ENCODE measurements at places on chromosomes 5 and 9.

- DNase-seq: no peak
Observed at GRCh38 chr5:133565993-133566392, 46.3 kb downstream of the FSTL4 start.

- DNase-seq: no peak
Observed at GRCh38 chr9:94864196-94864595, 137.7 kb downstream of the AOPEP start.

DNA sequence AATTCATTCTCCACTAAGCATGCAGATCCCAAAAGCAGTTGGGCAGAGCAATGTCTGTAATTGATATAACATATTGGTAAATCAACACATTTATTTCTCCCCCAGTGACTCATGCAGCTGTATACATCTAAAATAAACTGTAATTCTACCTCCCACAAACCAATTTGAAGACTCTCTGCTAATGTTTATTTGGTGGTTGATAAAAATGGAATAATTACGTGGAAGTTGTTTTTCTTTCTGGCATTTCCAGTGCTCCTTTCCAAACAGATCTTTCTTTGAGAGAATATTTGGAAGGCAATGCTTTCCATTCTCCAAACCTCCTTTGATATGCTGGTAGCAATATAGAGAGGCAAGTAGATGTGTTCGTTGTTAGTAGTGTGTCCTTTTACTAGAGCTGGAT lies 194.7 kb downstream of the CHSY3 start:
- DNase-seq: no peak

DNA sequence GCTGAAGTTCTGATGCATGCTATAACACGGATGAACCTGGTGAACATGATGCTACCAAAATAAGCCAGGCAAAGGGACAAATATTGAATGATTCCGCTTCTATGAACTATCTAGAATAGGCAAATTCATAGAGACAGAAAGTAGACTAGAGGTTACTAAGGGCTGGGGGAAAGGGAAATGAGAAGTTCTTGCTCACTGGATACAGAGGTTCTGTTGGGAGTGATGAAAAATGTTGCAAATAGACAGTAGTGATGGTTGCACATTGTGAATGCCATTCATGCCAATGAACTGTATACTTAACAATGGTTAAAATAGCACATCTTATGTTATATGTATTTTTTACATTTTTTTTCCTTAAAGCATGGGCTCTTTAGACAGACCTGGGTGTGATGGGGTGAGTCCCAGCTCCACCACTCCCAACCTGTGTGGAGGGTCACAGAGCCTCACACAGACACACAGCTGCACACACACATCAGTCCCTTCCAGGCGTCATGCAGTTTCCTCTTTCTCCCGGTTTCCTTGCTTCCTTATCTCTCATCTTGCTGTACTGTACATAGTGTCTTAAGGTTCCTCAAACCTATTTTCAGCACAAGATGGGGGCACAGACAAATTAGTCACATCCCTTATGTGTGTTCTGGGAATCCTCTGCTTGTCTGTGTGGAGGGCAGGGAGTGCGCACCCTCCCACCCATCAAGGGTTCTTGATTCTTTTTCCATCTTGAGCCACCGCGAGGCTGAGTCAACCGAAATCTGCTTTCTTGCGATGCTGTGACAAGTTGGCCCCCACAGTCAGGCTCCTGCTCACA lies 192.9 kb downstream of the CRB2 start:
- DNase-seq: no peak

DNA sequence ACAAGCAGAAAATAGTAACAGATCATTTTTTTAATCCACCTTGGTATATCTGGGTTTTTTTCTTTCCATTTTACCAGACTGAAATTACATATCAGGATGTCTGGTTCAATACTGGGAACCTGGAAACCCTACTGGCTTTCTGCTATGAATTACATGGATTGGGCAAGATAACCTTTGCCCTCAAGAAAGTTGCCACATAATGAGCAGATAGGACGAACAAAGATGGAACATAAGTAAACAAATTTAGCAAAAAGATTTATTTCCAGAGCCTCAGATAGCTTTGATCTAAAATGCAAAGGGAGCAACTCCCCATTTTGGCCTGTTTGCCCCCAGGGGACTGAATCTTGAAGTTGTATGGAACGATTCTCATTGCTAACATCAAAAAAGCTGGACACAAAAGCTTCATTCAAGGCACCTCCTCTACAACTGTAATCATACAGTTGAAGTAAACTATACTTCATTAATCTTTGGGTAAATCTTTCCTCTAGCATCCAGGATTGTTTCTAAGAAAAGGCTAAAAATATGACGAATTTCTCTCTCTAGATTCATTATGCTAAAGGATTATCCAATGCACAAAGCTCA lies 131.6 kb upstream of the PTGER4 start:
- no peak for DNase-seq

GRCh38 chr5:172223901-172224873 lies 30.2 kb downstream of the EFCAB9 start:
- DNase-seq: no peak

GRCh38 chr5:132372127-132372526 lies 2.6 kb downstream of the SLC22A5 start:
- DNase-seq: no peak

DNA sequence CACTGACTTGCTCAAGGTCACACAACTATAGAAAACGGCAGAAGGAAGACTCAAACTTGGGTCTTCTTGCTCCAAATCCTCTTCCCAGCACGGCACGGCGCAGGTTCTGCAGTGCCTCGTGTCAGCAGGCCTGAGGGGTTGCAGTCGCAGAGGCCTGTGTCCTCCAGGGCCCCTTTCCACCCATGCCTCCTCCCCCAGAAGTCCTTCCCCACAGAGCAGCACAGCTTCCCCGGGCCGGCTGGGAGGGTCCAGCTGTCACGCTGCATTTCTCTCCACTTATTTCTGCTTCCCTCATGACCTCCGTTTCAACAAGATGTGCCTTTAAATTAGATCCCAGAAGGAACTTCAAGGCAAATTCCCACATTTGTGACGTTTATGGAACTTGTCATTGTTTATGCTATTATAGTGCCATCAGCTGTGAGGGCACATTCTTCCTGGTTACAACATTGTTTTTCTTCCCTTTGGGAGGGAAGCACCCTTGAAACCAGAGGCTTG lies 148.4 kb downstream of the C5orf15 start:
- no peak for DNase-seq

GRCh38 chr5:79263290-79263689 lies 27.4 kb downstream of the JMY start:
- DNase-seq: no peak

DNA sequence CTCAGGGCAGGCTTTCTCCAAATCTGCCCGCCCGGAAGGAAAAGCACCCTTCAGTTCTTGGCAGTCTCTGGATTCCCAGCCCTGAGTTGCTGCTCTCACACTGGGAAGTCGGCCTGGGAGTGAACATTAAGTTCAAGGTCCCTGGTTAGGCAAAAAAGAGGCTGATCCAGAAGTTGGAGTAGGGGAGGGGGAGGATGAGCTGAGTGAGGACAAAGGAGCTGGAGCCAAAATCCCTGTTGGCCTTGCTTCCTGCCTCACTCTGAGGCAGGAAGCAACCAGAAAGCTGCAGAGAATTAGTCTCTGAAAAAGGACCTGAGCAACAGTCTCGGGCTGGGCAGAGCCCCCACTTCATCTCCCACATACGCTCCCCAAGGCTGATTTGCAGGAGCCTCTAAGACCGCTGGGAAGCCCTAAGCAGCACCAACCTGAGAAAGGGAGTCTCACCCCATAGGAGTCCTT lies 15.0 kb upstream of the RPS14 start:
- no peak for DNase-seq

DNA sequence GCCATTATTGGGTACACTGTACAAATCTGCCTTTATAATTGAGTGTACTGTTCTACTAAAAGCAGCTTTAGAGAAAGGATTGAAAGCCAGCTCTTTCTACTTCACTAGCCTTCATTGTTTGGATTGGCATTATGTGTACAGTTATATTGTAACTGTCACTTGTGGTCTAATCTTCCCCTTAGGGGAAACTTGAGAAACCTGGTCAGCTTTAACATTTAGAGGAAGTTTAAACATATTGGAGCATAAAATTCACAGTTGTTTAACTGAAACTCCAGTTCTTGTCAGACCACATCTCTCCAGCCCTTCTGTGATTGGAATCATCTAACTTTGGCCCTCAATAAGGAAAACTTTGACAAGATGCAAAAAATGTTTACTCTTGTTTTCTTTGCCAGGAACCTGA lies 24.6 kb downstream of the PIK3R1 start:
- no peak for DNase-seq

DNA sequence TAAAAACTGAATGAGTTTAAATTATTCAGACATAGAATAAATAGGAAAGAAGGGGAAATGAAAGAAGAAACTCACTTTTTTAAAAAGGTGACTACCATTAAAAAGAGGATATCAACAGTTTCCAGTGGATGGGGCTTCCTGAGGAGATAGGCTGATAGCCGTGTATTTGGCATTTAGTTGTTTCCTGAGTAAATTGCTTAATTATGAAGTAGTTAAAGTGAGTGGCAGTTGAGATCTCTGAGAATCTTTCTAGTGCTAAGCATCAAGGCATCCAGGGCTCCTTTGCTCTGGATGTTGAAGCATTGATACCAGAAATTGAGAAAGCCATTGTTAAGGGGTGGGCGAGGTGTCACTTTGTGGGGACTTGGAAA lies 2.7 kb downstream of the TNFAIP8 start:
- no peak for DNase-seq

DNA sequence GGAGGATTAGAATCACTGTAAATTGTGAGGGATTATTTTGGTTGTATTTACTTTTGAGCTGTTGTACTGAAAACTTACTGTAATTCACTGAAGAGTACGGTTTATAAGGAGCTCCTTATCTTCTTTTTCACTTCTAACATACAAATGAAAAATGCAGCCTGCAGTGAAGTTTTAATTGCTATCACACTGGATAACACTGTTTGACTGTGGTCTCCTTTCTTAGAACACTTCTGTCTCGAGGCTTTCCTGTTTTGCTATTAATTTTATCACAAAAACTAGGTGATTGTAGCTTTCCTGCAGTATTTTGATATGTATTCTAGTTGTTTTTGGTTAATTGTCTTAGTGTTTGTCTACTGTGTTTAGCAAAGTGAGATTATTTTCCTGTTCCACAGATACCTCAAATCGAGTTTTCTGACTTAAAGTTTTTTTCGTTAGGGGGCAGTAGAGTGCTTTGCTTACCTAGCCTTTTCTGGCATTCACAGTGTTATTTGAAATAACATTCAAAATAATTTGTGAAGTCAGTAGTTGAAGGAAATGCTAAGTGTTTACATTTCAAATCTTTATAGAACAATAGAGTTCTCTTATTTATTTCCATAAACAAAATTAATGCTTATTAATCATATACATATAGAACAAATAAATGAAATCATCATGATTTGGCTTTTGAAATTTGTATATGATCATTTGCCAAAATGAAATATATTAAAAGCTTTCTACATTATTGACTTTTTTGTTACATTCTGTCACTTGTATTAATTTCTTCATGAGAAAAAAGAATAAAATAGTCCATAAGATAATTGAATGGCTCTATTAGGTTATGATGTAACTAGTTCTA lies 52.9 kb downstream of the COMMD10 start:
- DNase-seq: peak; percentile 68

DNA sequence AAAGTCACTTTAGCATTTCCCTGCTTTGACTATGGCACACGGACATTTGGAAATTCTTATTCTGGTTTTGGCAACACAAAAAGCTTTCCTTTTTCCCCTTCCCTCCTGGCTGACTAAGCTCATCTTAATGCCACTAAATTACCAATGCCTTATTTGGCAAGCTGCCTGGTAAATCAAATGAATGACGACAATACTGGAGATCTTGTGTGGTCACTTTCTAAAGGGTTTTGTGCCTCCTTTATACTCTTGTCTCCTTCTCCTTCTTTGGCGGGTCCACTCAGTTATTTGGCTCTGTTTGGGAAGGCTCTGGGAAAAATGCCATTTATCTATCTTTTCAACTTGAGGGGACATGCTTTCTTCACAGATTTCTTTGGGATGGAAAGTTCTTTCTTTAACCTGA lies 34.9 kb downstream of the SH3GL2 start:
- no peak for DNase-seq

DNA sequence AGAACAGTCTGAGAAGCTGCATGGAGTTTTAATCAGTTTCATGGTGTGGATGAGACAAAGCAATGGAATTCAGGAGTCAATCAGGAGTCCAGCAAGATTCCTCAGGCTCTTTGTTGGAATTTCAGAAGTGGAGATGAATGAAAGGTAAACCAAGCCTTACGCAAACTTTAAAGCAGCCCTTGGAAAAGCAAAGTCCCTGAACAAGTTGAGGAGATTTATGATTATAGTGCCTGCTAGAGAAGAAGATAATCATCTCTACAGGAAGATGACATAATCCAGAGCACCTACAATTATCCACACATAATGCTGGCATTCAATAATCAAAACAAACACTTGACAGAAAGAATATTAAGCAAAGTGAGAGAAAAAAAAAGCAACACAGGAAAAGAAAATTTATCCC lies 1380.1 kb upstream of the NUDT12 start:
- no peak for DNase-seq

GRCh38 chr9:82410306-82410705 lies 421.7 kb downstream of the SPATA31D1 start:
- no peak for DNase-seq

- DNase-seq: no peak
Observed at GRCh38 chr9:87569518-87569917, 71.9 kb downstream of the DAPK1 start.

DNA sequence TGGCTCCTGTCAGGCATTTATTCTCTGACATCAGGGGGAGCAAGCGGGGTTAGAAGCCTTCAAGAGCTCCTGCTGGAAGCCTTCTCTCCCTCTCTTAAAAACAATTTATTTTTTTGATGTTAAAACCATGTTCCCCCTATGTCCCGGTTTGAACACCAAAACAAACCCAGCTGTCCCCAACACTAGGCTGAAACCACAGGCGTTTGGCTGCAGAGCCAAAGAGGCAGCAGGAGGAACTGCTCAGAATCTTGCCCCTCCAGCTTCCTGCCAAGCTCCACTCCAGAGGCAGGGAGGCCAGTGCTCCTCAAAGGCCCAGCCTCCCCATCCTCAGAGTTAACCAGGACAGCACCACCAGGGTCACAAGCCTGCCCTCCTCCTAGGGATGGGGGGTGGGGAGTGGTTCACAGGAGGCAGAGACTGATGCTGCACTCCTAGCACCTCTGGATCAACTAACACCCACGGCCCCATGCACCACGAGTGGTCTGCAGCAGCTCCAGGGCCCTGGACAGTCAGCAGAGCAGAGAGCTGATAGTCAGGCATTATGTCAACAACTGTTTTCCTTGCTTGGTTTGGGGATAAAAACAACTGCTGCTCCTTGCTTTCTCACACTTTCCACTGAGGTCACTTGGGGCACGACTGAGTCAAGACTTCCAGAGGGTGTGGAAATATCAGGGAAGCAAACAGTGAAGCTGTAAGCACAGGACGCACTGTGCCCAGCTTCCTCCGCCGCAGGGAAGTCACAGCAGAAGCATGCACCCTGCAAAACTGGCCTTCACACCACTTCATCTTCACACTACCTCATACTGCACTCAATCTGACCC lies 96.5 kb upstream of the ADRA1B start:
- no peak for DNase-seq

GRCh38 chr9:130159057-130159456 lies 13.1 kb upstream of the NCS1 start:
- no peak for DNase-seq

- no peak for DNase-seq
Observed at GRCh38 chr9:100315561-100315960, 37.2 kb downstream of the TEX10 start.

- DNase-seq: no peak
Observed at GRCh38 chr9:113572076-113572861, 108.7 kb downstream of the RGS3 start.

Data from NCI-H1436 (cell line).